Colonic mucosa (tissue), 4 donors: ENCODE measurements at places on chromosomes 11 and 22. TPM values are rescaled to one million over a fixed set of nuclear protein-coding genes. Genes with fewer than 3 reads are reported as not detected.

- H3K4me1 ChIP-seq = no peaks in the 10 kb centered on the region
- DNase-seq = no peak
- no peaks in the 10 kb centered on the region for H3K27me3 ChIP-seq
- H3K27ac ChIP-seq = no peak overlapping the region
Measured at GRCh38 chr22:48222742-48223487, 1460.5 kb downstream of the TBC1D22A start.

Gene PANX3
- not detected for total RNA-seq

Gene SLC22A9
- total RNA-seq = not detected

Gene SMIM35
- not detected for total RNA-seq

Gene UBQLN3
- not detected for total RNA-seq

Gene TSGA10IP
- total RNA-seq = not detected

GRCh38 chr11:1549338-1550330, 22.4 kb downstream of the DUSP8 start:
- H3K4me3 ChIP-seq = no peak overlapping the region
- no peak overlapping the region for H3K27ac ChIP-seq
- peaks cover 10% of the 10 kb centered on the region for H3K27me3 ChIP-seq
- DNase-seq = no peak
- no peaks in the 10 kb centered on the region for H3K36me3 ChIP-seq

- H3K4me1 ChIP-seq = no peaks in the 10 kb centered on the region
- DNase-seq = peak; percentile 84
- H3K4me3 ChIP-seq = no peak overlapping the region
- H3K27ac ChIP-seq = no peak overlapping the region
- no peaks in the 10 kb centered on the region for H3K36me3 ChIP-seq
Measured at GRCh38 chr11:60775420-60775961, 9.6 kb upstream of the MS4A10 start.

GRCh38 chr11:81596704-81597103, 1137.0 kb downstream of the FAM181B start:
- DNase-seq = no peak
- no peaks in the 10 kb centered on the region for H3K27me3 ChIP-seq
- H3K36me3 ChIP-seq = no peaks in the 10 kb centered on the region
- H3K27ac ChIP-seq = no peak overlapping the region

Gene OR4D5
- 1.2 TPM for total RNA-seq

DNA sequence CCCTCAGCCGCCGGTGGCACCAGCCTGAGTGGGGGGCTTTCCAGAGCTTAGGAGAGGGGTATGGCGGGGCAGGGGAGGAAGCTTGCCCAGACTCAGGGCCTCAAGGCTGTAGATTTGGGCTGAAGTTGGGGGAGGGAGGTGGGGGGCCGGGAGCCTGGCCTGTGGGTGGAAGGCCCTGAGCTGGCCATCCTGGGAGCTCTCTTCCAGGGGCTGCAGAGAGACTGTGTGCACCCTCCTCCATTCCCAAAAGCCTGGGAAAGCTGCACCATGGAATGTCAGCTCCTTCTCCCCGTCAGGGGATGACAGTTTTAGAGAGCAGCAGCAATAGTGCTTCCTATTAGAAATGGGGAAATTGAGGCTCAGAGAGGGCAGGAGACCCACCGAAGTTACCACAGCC, 1.0 kb downstream of the SYT12 start:
- H3K36me3 ChIP-seq = no peaks in the 10 kb centered on the region
- peaks cover 6% of the 10 kb centered on the region for H3K4me1 ChIP-seq
- peaks cover 22% of the 10 kb centered on the region for H3K27me3 ChIP-seq
- no peak overlapping the region for H3K27ac ChIP-seq

Gene SLC22A6
- not detected for total RNA-seq

Gene RBM4B
- total RNA-seq = 14.1 TPM

GRCh38 chr11:122207921-122208764, 92.1 kb upstream of the BLID start:
- no peak overlapping the region for H3K4me3 ChIP-seq
- H3K4me1 ChIP-seq = no peaks in the 10 kb centered on the region
- no peak overlapping the region for H3K27ac ChIP-seq
- H3K36me3 ChIP-seq = no peaks in the 10 kb centered on the region
- no peak for DNase-seq

Gene LDLRAD3
- 1.9 TPM for total RNA-seq

DNA sequence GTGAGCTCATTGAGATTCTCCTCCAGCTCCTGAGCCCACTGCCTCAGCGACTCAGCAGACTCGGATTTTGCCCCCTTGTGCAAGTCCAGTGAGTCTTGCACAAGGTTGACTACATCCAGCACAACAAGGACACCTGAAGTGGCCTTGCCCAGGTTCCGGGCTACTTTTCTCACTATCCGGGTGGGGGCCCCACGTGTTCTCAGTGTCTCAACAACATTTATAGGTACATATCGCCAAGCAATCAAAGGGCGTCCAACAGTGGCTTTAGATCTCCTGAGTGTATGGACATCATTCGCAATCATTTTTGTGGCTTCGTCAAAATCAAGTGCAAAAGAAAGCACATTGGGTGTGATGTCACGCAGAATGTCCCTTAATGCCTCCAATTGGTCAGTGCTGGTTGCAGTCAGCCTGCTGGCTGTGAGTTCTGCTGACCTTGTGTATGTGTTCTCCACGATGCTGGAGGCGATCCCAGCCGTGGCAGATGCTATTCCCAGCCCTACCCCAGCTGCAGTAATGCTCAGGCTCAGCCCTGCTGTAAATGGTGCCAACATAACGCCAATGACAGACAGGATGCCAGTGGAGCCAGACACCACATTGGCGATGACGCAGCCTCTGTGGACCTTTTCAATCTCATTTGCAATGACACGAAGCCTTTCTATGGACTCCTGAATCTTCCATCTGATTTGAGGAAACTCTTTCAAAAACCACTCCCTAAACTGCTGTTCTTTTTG, 10.3 kb downstream of the APOL4 start:
- DNase-seq = peak; percentile 54
- no peak overlapping the region for H3K27ac ChIP-seq
- H3K4me3 ChIP-seq = no peak overlapping the region
- no peaks in the 10 kb centered on the region for H3K36me3 ChIP-seq
- H3K27me3 ChIP-seq = no peaks in the 10 kb centered on the region

GRCh38 chr11:18132341-18132740, at the start of gene MRGPRX3:
TSS of gene MRGPRX3 (plus strand) at chr11:18132571. CDS start at chr11:18137203, 4,632 bp downstream.
- no peak for DNase-seq
- no peak within 1 kb of the TSS for H3K4me3 ChIP-seq
- no peaks in the 10 kb centered on the region for H3K4me1 ChIP-seq

Gene RAG1
- 0.47 TPM for total RNA-seq

Gene SCN4B
- total RNA-seq = 0.59 TPM

Gene NLRP10
- total RNA-seq = not detected

Gene ZNF280B
- total RNA-seq = 0.96 TPM

GRCh38 chr22:17562906-17563870, at the start of gene SLC25A18:
TSS of gene SLC25A18 (plus strand) at chr22:17563498. CDS start at chr22:17579945, 16,447 bp downstream.
- H3K27me3 ChIP-seq = no peaks in the 10 kb centered on the region
- no peaks in the 10 kb centered on the region for H3K36me3 ChIP-seq
- no peak for DNase-seq
- H3K4me1 ChIP-seq = no peaks in the 10 kb centered on the region
- no peak within 1 kb of the TSS for H3K4me3 ChIP-seq
- H3K27ac ChIP-seq = no peak within 1 kb of the TSS
